Activated T-helper 2 cell treated with anti-CD3 and anti-CD28 coated beads, Interferon-gamma antibody, Interleukin-2, Interleukin-4, amounts not matched to agents 10 μg/mL and 5 μg/mL and 100 μg/mL, durations not matched to agents 14 hours and 24 hours and 36 hours (primary cell): ENCODE measurements at places on chromosomes 7 and 10. TPM values are rescaled to one million over a fixed set of nuclear protein-coding genes. Genes with fewer than 3 reads are reported as not detected.
A peak's percentile ranks its signal among the peaks of the same experiment; 100 is the strongest.

GRCh38 chr10:31761156-31761555, 167.5 kb downstream of the ARHGAP12 start:
- H3K27ac ChIP-seq: peak overlapping the region; percentile 59
- H3K4me1 ChIP-seq: peaks cover 13% of the 10 kb centered on the region
- no peaks in the 10 kb centered on the region for H3K36me3 ChIP-seq

GRCh38 chr10:63836666-63837442, 315.7 kb downstream of the REEP3 start:
- no peaks in the 10 kb centered on the region for H3K36me3 ChIP-seq
- no peaks in the 10 kb centered on the region for H3K4me1 ChIP-seq
- no peak overlapping the region for H3K4me3 ChIP-seq
- no peak for DNase-seq
- H3K27me3 ChIP-seq: no peaks in the 10 kb centered on the region

DNA sequence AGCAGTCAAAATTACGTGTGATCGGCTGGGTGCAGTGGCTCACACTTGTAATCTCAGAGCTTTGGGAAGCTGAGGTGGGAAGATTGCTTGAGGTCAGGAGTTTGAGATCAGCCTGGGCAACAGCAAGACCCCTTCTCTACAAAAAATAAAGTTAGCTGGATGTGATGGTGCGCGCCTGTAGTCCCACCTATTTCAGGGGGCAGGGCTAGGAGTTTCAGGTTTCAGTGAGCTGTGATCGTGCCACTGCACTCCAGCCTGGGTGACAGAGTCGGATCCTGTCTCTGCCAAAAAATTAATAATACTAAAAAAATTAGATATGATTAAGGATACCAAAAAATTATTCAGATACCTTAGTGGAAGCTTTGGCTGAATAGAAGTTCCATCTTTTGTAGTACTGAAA, 136.4 kb downstream of the SDK1 start:
- no peak overlapping the region for H3K27ac ChIP-seq
- no peaks in the 10 kb centered on the region for H3K4me1 ChIP-seq
- H3K36me3 ChIP-seq: no peaks in the 10 kb centered on the region
- no peak for DNase-seq

GRCh38 chr10:30959836-30960210, 71.8 kb downstream of the ZNF438 start:
- no peak overlapping the region for H3K27ac ChIP-seq
- no peak for DNase-seq
- no peaks in the 10 kb centered on the region for H3K27me3 ChIP-seq
- H3K4me3 ChIP-seq: no peak overlapping the region
- peaks cover 23% of the 10 kb centered on the region for H3K4me1 ChIP-seq
- H3K36me3 ChIP-seq: peaks cover 35% of the 10 kb centered on the region

- H3K4me1 ChIP-seq: no peaks in the 10 kb centered on the region
- no peak for DNase-seq
- no peaks in the 10 kb centered on the region for H3K36me3 ChIP-seq
- no peak overlapping the region for H3K27ac ChIP-seq
Measured at GRCh38 chr10:122233857-122234348, 37.2 kb upstream of the BTBD16 start.

GRCh38 chr10:100824886-100825285, 79.5 kb downstream of the PAX2 start:
- H3K27ac ChIP-seq: no peak overlapping the region
- no peaks in the 10 kb centered on the region for H3K36me3 ChIP-seq
- peaks cover 66% of the 10 kb centered on the region for H3K27me3 ChIP-seq
- no peak overlapping the region for H3K4me3 ChIP-seq

DNA sequence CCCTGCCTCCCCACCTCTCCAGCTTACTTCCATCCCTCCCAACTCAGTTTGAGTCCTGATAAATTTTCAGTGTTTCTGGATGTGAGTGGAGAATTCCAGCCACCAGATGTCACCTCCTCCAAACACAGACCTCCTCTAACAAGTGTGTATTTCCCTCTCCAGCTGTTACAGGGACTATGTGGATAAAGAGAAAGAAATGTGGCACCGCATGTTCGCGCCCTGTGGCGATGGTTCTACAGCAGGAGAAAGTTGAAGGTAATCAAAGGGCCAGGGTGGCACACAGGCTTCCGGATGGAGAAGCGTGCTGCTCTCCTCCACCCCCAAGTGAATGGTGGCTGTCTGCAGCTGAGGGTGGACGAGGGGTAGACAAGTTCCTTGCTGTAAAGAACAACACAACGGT, 14.7 kb downstream of the FKBP6 start:
- H3K27ac ChIP-seq: no peak overlapping the region
- no peaks in the 10 kb centered on the region for H3K4me1 ChIP-seq
- DNase-seq: no peak
- no peak overlapping the region for H3K4me3 ChIP-seq

GRCh38 chr10:96641396-96642295, 54.8 kb upstream of the TM9SF3 start:
- H3K27ac ChIP-seq: no peak overlapping the region
- H3K4me3 ChIP-seq: no peak overlapping the region
- DNase-seq: no peak
- H3K27me3 ChIP-seq: peaks cover 11% of the 10 kb centered on the region
- H3K4me1 ChIP-seq: peaks cover 6% of the 10 kb centered on the region
- H3K36me3 ChIP-seq: peaks cover 5% of the 10 kb centered on the region

- no peaks in the 10 kb centered on the region for H3K27me3 ChIP-seq
- peaks cover 44% of the 10 kb centered on the region for H3K4me1 ChIP-seq
- peak overlapping the region; percentile 9 for H3K4me3 ChIP-seq
Measured at GRCh38 chr7:4748231-4748681, 27.2 kb upstream of the AP5Z1 start.

DNA sequence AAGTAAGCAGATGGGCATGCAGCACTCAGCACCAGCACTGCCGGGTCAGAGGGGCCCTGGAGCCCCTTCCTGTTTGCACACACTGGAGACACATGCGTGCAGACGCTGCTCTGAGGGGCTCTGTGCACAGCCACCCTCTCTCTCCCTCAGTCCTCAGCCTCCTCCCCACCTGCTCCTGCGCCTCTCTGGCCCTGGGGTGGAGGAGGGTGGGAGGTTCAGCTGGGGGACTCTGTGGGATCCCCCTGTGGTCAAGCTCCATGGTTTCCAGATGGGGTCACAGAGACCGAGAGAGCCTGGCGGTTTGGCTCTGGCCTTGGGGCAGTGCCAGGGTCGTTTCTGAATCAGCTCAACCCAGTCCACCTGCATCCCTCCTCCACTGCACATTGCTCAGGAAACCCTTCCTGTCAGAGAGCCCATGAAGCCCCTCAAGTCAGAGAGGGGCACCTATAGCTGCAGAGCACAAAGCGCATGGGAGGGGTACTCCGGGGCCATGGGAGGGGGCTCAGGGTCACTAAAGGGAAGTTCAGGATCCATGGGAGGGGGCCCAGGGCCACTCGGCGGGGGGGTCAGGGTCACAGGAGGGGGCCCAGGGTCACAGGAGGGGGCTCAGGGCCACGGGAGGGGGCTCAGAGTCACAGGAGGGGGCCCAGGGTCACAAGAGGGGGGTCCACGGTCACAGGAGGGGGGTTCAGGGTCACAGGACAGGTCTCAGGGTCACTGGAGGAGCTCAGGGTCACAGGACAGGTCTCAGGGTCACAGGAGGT, 161.7 kb downstream of the ADARB2 start:
- H3K27ac ChIP-seq: no peak overlapping the region
- H3K36me3 ChIP-seq: no peaks in the 10 kb centered on the region
- no peak overlapping the region for H3K4me3 ChIP-seq
- no peak for DNase-seq
- no peaks in the 10 kb centered on the region for H3K4me1 ChIP-seq
- no peaks in the 10 kb centered on the region for H3K27me3 ChIP-seq

DNA sequence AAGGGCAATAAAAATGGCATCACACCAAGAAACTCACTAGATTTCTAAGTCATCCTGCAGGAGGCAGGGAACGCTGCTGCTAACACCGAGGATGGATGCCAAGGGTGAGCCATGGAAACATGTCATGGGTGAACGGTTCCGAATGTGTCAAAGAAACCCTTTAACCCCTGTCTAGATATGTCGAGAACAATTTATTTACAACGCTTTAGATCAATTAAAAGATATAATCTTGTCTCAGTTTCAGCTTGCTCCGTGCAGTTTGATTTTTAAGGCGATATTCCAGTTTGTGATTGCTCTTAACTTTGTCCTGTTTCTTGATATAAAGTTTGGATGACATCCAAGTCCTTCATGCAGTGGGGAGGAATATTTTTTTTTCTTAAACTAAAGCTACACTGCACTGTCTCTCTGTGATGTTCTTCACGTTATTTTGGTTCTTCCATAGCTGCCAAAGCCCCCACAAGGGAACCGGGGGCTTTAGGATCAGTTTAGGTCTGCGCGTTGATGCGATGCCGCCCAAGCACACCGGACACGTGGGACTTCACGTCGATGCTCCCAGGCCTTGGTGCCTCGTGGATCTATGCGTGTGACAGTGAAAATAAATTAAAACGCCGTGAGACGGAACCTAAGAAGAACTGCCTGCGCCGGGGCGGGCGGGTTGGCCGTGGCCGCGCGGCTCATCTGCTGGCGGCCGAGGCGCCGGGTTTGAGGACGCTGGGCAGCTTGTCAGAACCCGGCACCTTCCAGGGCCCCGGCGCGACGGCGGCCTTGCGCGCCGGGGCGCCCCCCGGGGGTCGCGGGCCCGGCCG, 220.3 kb downstream of the PHTF2 start:
- H3K27me3 ChIP-seq: peaks cover 61% of the 10 kb centered on the region
- no peak for DNase-seq

DNA sequence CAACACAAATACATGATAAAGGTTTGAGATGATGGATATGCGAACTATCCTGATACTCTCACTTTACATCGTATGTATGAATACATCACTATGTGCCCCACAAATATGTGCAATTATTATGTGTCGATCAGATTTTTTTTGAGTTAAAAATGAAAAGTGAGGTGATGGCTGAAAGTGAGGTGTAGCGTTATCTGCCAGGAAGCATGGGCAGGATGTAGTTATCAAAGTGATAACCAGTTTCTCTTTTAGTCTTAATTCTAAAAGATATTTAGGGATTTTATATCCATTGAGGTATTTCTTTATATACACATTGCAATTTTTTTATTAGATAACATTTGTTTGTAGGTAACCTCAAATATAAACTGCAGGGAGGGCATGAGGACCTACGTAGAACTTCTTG, 15.6 kb upstream of the KLF6 start:
- DNase-seq: no peak
- H3K27me3 ChIP-seq: no peaks in the 10 kb centered on the region
- peaks cover 24% of the 10 kb centered on the region for H3K36me3 ChIP-seq
- H3K4me1 ChIP-seq: peaks cover 69% of the 10 kb centered on the region
- H3K27ac ChIP-seq: peak overlapping the region; percentile 25

GRCh38 chr10:103884681-103885139, 29.3 kb upstream of the SH3PXD2A start:
- H3K27ac ChIP-seq: peak overlapping the region; percentile 24
- H3K36me3 ChIP-seq: peaks cover 68% of the 10 kb centered on the region
- peaks cover 27% of the 10 kb centered on the region for H3K4me1 ChIP-seq
- DNase-seq: no peak
- H3K4me3 ChIP-seq: no peak overlapping the region

GRCh38 chr10:22340329-22341189, 4.7 kb upstream of the SPAG6 start:
- peak; percentile 69 for DNase-seq
- peak overlapping the region; percentile 90 for H3K27ac ChIP-seq
- peaks cover 45% of the 10 kb centered on the region for H3K4me1 ChIP-seq
- H3K4me3 ChIP-seq: peak overlapping the region; percentile 85
- peaks cover 70% of the 10 kb centered on the region for H3K27me3 ChIP-seq
- H3K36me3 ChIP-seq: no peaks in the 10 kb centered on the region

GRCh38 chr7:94042381-94042780, 38.2 kb upstream of the BET1 start:
- peaks cover 24% of the 10 kb centered on the region for H3K27me3 ChIP-seq
- no peak overlapping the region for H3K4me3 ChIP-seq
- no peaks in the 10 kb centered on the region for H3K36me3 ChIP-seq

DNA sequence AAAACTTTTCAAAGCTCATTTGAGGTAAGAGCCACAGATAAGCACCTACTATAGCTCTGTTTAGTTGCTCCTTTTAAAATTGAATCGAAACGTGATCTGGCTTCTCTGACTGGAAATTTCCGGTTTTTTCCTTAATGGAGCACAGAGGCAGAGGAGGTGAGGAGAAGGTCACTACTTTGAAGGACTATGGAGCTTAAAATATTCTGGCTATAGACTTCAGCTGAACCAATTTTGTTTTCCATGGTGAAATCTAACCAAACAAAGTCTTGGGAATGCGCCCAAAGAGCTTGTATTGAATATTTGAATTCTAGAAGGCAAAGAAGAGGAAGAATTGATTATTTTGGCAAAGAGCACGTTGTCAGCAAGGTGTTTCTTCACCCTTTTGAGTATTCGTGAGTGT, 711.1 kb downstream of the SUGCT start:
- H3K27me3 ChIP-seq: no peaks in the 10 kb centered on the region
- H3K27ac ChIP-seq: no peak overlapping the region
- DNase-seq: no peak
- no peaks in the 10 kb centered on the region for H3K4me1 ChIP-seq
- no peak overlapping the region for H3K4me3 ChIP-seq

DNA sequence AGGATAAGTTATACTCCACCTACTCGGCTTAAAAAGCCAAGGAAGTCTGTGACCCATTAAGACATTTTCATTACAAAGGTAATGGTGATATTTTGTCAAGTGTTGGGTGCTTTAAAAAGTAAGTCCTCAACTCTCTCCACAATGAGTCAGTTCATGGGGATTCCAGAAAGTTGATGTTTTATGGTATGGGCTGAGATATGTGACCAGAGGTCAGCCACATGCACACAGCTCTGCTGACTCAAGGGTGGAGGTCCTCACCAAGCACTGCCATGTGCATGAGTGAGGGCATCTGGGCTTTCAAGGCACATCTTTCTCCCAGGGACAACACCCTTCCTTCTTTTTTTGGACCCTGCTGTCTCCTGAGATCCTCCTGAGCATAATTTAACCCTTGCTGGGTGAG, 292.9 kb downstream of the PTEN start:
- H3K27me3 ChIP-seq: no peaks in the 10 kb centered on the region
- H3K36me3 ChIP-seq: peaks cover 14% of the 10 kb centered on the region
- DNase-seq: no peak
- H3K27ac ChIP-seq: no peak overlapping the region
- no peak overlapping the region for H3K4me3 ChIP-seq
- peaks cover 47% of the 10 kb centered on the region for H3K4me1 ChIP-seq

- peaks cover 9% of the 10 kb centered on the region for H3K36me3 ChIP-seq
- H3K27me3 ChIP-seq: no peaks in the 10 kb centered on the region
- H3K4me3 ChIP-seq: no peak overlapping the region
- peaks cover 42% of the 10 kb centered on the region for H3K4me1 ChIP-seq
- DNase-seq: no peak
Measured at GRCh38 chr10:114604357-114605130, 53.5 kb downstream of the ABLIM1 start.

The EPHB6 gene
- total RNA-seq: 2.4 and 3.0 TPM in 2 replicates

The ZNF425 gene
- 0.39 and 1.0 TPM in 2 replicates for total RNA-seq

The TMEM225B gene
- 1.3 and 1.9 TPM in 2 replicates for total RNA-seq

The LBX1 gene
- not detected in 2 replicates for total RNA-seq

The TWNK gene
- 25.9 and 27.2 TPM in 2 replicates for total RNA-seq

The PWWP2B gene
- total RNA-seq: 3.8 TPM in 2 replicates

The PARG gene
- 34.8 and 34.9 TPM in 2 replicates for total RNA-seq

The PRTFDC1 gene
- 0.11 and 0.25 TPM in 2 replicates for total RNA-seq

The C10orf90 gene
- not detected in 2 replicates for total RNA-seq

The SHH gene
- total RNA-seq: 0.07 and 0.14 TPM in 2 replicates

The INSIG1 gene
- total RNA-seq: 197 and 198 TPM in 2 replicates
